ENCODE measurements at places on chromosomes 3 and 15.

DNA sequence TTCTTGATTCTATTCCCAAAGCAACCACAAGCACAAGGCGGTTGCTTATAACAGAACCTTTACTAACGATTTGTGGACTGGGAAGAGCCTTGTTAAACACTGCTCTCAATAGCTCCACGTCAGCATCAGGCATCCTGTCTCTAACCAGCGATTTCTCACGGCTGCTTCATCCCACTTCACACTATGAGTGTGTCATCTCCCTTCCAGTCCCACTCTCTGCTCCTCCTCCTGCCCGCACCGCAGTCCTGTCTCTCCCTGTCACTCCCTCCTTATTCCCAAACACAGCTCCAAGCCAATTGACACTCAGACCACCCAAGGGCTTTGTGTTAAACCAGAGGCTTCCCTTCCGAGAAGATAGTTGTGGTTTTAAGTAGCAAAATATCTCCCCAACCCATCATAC lies 94.8 kb downstream of the ABHD5 start:
- no peak for DNase-seq

GRCh38 chr3:30199855-30200254 lies 406.5 kb upstream of the TGFBR2 start:
- no peak for DNase-seq

- DNase-seq = no peak
These were observed 6.3 kb downstream of the BHLHE40 start for GRCh38 chr3:4985330-4986174.

- DNase-seq = no peak
These were observed 92.7 kb upstream of the CFAP20DC start for GRCh38 chr3:59142556-59142955.

DNA sequence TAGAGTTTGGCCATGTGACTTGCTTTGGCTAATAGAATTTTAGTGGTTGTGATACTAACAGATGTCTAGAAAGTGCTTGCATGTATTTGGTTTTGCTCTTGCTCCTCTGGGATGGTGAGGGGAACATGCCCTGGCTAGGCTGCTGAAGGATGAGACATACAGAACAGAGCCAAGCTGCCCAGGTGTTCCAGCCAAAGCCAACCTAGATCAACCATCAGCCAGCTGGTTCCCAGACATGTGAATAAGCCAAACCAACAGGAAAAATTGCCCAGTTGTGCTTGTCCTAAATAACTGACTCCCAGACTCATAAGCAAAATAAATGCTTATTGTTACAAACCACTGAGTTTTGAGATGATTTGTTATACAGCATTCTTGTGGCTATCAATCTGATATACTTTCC lies 292.6 kb downstream of the SUCLG2 start:
- no peak for DNase-seq

DNA sequence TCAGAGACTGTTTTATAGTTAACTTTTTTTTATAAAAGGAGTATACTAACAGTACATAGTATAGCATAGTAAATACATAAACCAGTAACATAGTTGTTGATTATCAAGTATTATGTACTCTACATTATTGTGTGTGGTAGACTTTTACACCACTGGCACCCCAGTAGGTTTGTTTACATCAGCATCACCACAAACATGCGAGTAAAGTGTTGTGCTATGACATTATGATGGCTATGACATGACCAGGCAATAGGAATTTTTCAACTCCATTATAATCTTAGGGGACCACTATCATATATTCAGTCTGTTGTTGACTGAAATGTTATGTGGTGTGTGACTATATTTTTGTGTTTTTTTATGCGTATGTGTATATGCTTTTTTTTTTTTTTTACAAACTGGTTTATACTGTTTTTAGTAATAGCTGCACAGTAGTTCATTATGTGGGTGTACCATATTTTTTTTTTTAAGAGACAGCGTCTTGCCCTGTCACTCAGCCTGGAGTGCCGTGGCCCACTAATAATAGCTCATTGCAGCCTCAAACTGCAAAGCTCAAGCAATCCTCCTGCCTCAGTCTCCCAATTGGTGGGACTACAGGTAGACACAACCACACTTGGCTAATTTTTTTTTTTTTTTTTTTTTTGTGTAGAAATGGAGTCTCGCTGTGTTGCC lies 1.9 kb downstream of the CAPN7 start:
- no peak for DNase-seq

DNA sequence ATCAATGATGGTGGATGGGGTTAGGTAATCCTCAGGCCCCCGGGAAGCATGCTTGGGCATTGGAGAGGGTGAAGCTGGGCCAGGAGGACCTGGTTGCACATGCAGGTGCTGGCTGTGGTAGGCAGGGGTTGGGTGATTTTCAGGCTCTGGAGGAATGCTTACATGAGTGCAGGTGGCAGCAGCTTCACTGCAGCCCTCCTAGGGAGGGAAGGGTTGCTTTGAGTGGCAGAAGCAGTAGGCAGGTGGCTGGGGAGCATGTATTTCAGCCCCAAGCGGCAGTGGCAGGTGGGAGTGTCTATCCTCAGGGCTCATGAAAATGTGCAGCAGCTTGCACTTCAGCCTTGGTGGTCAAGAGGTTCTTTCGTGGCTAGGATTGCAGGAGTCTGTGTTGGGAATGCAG lies 230.0 kb upstream of the CTNNB1 start:
- DNase-seq = no peak

DNA sequence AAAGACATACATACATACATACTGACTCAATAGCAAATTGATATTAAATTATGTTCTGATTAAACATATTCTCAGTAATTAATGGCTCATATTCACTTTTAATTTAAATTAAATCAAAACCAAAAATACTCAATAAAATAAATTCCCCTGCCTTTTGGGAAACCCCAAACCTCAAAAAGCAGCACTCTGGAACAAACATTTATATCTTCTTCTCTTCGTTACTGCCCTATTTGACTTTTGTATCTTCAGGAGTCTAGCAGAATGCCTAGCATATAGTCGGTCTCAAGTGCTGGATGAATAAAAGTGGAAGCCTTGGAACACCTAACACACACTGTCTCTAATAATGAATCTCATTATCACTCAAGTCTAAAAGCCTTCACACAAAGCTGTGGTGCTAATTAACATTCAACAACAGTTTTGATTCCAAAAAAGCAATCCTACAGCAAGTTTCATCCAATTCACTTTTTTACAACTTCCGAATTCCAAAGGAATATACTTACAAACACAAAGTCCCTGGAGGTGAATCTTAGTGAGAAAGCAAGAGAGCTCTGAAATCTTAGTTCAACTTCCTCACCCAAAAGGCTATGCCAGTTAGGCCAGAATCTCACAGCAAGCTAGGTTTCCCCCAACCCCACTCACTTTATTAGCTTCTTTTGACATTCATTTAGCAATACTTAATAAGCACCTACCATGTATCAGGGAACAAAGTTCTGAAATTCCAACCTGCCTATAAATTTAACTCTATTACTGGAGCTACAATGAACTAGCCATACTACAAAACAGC lies 35.0 kb downstream of the GSK3B start:
- no peak for DNase-seq

DNA sequence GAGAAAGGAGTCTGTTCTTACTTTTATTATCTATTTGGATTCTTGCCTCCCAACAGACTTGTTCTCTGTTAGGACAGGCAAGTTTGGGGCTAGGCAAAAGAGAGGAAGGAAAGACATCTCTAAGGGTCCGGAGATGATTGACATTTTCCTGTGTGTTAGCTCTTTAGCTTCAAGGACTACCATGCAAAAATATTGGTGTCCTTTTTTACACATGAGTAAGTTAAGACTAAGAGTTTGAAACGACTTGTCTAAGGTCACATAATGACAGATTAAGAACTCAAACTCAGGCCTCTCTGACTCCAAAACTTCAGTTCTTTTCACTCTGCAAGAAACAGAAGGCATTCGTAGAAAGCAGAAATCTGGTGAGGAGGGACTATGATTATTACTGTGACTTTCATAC lies 5.9 kb downstream of the LMCD1 start:
- no peak for DNase-seq

DNA sequence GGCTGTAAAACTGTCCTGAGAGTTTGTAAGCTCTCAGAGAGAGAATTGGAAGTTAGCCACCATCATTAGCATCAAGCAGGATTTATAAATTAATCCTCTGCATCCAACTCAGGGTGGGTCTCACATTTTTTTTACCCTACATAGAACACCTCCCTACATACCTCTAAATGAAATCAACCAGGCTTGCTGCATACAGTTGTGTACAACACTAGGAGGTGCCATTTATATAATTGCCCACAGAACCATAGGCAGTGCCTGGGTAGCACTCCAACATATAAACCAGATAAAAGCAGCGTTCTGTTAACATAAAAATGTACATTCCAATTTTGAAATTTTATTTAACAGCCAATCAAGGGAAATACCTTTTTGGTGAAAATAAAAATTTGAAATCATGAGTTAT lies 48.2 kb upstream of the SELENOK start:
- no peak for DNase-seq

DNA sequence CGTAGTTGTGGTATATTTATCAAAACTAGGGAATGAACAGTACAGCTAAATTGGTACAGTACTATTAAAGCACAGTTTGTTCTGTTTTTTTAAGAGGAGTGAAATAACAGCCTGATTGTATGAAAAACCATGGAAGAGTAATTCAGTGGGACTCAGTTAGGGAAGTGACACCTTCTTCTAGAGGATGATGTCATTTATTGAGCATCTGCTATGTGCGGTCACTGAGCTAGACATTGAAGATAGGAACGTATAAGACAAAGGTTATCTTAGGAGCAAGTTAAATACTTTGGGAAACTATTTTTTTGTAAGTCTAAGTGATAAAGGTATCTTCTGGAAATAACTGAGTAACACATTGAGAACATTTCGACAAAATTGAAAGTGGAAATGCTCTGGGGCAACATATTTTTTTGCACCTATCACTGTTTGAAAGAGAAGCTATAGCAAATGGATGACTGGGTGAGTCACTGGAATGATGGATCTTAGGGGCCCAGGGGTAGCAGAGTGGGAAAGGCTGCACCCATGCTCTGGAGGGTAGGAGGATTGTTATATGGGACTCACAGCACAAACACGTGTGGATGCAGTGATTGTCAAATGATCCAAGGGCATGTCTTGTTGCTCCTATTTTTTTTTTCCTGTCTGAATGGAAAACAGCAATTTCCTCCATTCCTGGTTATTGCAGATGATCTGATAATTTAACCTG lies 43.0 kb downstream of the OXNAD1 start:
- DNase-seq = no peak

DNA sequence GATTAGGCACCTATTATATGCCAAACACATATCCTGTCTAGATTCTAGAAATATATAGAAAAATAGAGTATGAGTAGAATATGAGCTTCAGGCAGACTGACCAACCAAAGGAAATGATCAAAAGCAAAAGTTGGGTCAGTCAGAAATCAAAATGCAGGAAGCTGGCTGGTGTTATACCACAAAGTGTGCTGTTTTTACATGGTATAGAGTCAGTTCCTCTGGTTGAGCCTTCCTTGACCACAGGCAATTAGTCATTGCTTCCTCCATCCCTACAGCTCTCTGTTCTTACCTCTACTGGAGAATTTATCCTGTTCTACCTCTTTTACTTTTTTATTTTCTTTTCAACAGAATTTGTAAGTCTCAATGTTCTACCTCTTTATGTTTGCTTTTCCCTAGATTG lies 149.8 kb downstream of the TMCO5A start:
- DNase-seq = no peak

- DNase-seq = no peak
These were observed 1124.2 kb downstream of the NAALADL2 start for GRCh38 chr3:175983379-175983778.

GRCh38 chr3:111850537-111850936 lies 8.5 kb upstream of the PHLDB2 start:
- no peak for DNase-seq

DNA sequence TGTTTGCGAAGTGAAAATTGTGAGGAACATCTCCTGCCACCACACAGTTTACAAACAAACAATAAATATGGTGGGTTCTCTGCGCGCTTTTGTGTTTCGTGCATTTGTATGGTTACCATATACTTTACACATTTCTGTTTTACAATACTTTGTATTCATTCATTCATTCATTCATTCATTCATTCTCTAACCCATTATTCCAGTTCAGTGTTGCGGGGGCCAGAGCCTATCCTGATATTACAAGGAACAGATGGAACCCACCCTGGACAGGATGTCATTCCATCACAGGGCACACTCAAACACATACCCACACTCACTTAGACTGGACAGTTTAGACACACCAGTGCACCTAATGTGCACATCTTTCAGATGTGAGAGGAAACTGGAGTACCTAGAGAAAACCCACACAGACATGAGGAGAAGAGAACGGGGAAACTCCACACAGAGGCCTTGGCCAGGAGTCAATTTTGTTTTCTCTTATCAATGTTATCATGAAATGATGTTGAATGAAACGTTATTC lies 160.5 kb downstream of the FNDC3B start:
- DNase-seq = no peak

GRCh38 chr3:167874671-167875372 lies 139.3 kb downstream of the SERPINI1 start:
- no peak for DNase-seq

- DNase-seq = no peak
These were observed 32.5 kb downstream of the RFTN1 start for GRCh38 chr3:16480861-16481545.

GRCh38 chr3:127457094-127457475 lies 133.4 kb downstream of the TPRA1 start:
- no peak for DNase-seq

DNA sequence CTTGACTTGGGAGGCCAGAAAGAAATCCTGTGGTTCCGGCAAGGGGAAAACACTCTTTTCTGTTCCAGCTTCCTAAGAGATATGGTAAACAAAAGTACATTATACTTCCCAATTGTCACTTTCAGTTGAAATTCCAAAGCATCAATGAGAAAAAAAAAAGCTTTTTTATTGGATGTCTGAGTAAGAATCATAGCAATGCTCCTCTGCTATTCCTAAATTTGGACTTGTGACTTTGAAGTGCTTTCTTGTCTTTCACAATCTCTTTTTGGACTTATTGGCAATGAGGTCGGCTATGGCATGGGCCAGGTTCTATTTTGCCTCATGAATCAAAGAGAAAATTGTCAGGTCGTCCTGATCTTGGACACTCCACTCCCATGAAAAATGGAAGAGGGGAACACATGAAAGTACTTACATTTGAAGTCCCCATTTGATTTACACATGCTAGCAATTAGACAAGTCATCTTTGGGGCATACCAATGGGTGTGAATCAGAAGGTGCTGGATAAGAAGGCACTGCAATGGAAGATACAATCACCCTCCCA lies 170.5 kb downstream of the GREM1 start:
- no peak for DNase-seq
